ENCODE measurements at places on chromosomes 2 and 18. TPM values are rescaled to one million over a fixed set of nuclear protein-coding genes. Genes with fewer than 3 reads are reported as not detected.

- DNase-seq: no peak
These were observed 22.5 kb upstream of the NEDD4L start for GRCh38 chr18:58021504-58021903.

- no peak for DNase-seq
These were observed 69.7 kb upstream of the SULT1C3 start for GRCh38 chr2:108169982-108170625.

GRCh38 chr2:223819891-223820290 lies 17.5 kb downstream of the AP1S3 start:
- no peak for DNase-seq

Gene TUBA3E
- not detected for total RNA-seq

Gene GCG
- total RNA-seq: not detected

DNA sequence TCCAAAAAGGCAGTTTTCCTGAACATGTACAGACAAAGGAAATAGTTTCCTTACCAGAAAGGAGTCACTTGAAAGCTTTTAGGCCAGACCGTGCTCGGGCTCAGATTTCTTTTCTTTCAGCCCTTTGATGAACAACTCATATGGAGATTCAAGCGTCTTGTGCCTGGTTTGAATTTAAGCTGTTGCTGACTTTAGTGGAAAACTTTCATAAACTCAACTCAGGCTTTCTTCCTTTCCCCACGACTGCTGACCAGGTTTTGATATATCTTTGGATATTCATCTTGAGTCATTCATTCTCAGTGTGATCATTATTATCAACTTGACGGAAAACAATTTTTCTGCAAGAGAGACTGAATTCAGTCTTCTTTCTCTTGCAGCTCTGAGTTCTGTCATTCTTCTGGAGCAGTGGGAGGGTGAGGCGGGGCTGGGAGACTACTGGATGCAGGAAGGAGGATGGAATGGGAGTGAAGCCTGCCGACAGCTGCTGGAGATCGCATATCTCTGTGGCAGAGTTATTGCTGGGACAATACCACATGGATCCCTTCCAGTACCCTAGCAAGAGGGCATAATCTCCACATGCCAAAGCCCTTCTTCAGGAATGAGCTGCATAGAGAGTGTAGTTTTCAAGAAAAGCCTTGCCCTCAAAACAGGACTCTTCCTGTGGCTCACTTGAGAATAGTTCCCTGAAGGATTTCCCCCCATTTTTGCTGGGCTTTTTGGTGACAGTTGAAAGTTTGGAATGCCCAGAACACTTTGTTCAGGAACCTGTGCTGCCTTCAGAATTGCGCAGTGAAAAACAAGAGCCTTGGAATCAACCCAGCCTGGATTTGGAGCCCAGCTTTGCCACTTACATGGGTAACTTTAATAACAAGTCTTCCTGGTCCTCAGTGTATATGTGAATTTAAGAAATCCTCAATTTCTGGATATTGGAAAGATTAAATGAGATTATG lies 364.4 kb downstream of the ZNF521 start:
- no peak for DNase-seq

Gene TMEM200C
- total RNA-seq: not detected

GRCh38 chr2:101657787-101658186 lies 39.7 kb upstream of the MAP4K4 start:
- no peak for DNase-seq

GRCh38 chr2:236848501-236848900 lies 237.2 kb upstream of the COPS8 start:
- no peak for DNase-seq

- no peak for DNase-seq
These were observed 54.9 kb upstream of the BZW1 start for GRCh38 chr2:200756618-200757321.

DNA sequence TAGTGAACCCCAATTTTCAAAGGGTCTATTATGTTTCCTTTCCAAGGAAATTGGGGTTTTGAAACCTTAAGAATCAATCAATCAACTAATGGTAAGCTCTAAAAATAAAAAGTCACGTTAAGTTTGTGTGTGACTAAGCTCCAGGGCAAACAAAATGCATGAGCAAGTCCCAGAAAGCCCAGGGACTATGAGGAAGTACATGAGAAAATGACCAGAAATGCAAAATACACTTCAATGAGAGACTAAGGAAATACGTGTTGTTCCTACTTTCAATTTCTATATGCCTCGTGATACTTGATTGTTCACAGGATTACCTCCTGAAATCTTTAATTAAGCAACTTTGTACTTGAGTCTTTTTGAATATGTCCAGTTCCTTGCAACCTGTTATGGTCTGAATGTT lies 684.4 kb upstream of the SYT4 start:
- DNase-seq: no peak

- no peak for DNase-seq
These were observed 478.9 kb upstream of the HS6ST1 start for GRCh38 chr2:128797533-128797932.

Data from activated naive CD4-positive, alpha-beta T cell treated with anti-CD3 and anti-CD28 coated beads, Interleukin-2, amount 50 U/mL, for 72 hours (primary cell).